ENCODE measurements at places on chromosomes 5 and 9.

- DNase-seq, result peak; percentile 84
Measured at GRCh38 chr9:114434878-114435311, 47.1 kb upstream of the AKNA start.

GRCh38 chr5:160614136-160614535 lies 192.5 kb downstream of the PTTG1 start:
- no peak for DNase-seq

DNA sequence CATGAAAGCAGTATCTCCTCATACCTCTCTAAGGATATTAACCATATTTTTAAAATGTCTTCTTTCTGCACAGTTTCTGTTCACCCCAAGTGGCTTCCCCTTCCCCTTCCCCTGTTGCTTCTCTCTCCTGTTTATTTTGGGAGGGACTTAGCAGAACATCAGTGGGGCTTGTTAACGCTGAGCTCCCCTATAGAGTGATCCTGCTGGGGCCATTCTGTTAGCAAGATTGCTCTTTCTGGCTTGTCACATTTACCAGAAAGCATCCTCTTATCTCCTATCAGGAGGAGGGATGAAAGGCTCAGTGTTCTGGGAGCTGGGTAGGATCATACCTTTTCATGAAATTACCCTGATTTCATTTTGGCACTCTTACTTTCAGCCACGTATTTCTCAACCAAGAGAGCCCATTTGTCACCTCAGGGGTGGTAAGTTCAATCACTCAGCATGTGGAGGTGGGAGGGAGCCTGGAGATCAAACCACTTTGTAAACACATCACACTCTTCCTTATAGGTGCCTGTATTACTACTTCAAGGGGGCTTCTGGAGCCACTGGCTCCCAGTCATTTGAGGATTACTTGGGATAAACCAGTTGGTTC lies 16.7 kb downstream of the NXNL2 start:
- peak; percentile 66 for DNase-seq

- DNase-seq, result no peak
Measured at GRCh38 chr9:114060711-114061110, 17.4 kb downstream of the AMBP start.

DNA sequence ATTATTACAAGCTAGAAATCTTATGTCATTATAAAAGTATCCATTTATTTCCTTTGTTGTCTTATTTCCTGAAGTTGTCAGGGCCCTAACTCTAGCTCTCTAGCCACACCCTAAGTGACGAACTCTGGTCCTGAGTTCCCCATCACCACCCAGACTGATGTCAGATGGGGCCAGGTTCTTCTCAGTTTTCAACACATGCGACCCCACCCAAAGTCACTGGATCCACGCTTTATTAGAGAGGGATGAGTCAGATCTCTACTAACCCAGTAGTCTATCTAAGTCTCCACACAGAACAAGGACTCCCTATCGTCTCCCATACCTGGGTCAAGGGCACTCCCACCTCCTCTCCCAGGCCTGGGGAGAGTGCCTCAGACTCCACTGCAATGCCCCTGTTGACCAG lies 6.8 kb upstream of the FEM1C start:
- no peak for DNase-seq

GRCh38 chr5:11609570-11610303 lies 294.5 kb downstream of the CTNND2 start:
- no peak for DNase-seq

GRCh38 chr5:3825531-3826451 lies 230.2 kb downstream of the IRX1 start:
- DNase-seq, result no peak

DNA sequence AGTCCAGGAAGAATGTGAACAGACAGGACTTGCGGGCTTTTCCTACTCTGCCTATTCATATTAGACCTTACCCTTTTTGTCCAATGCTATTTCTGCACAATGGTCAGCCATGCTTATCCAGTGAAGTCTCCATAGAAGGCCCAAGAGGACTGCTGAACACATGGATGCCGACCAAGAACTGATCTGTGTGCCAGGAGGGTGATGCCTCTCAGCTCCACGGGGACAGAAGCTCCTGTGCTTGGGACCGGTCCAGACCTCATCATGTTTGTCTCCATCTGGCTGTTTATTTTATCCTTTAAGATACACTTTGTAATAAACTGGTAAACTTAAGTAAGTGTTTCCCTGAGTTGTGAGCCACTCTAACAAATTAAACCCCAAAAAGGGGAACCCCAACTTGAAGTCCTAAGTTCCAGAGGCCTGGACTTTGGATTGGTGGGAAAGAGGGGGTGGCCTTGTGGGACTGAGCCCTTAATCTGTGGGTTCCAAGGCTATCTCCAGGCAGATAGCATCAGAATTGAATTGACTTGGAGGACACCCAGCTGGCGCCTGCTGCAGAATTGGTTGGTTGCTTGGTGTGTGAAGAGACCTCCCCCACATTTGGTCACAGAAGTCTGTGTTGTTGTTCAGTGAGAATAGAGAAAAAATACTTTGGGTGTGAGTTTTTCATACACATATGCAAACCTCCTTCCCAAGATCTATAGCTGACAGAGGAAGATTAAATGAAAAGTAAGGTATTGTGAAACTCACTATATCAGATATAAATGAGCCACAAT lies 57.9 kb upstream of the ANKH start:
- no peak for DNase-seq

- DNase-seq, result no peak
Measured at GRCh38 chr5:31471916-31472315, 60.0 kb downstream of the DROSHA start.

GRCh38 chr9:78921341-78921740 lies 624.4 kb downstream of the PSAT1 start:
- no peak for DNase-seq

DNA sequence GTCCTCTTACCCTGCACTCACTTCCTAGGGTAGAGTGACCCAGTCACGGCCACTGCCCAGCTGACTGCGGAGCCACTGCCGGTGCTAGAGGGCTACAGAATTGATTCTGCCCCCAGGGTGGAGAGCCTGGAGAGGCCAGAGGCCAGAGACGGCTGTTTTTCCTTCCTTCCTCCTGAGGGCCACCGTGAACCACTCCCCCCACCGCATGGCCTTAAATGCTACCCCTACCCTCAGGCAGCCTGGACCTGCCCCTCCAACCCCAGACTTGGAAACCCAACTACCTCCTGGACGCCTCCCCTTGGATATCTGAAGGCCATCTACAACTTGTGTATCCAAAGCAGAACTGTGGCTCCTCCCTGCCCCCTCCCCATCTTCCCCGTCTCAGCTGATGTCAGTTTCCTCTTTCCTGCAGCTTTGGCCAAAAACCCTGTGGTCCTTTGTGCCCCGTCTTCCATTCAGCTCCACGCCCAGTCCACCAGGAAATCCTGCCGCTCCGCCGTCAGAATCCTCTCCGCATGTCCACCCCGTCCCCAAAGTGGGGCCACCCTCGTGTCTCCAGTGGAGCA lies 16.3 kb downstream of the SH2D3C start:
- DNase-seq, result peak; percentile 68

DNA sequence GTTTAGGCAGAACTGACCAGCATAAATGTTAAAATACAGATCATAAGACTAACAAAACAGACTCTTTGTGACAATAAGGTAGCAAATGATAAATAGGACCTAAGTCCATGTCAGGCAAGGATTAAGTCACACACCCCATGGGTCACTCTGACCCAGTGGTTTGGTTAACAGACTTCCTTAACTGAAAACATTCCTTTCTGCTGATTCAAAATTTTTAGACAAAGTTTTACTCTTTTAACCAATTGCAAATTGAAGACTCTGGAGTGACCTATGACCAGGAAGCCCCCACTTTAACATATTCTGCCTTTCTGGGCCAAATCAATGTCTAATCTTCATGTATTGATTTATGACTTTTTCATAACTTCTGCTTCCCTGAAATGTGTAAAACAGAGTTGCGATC lies 4.9 kb upstream of the NXNL2 start:
- no peak for DNase-seq

GRCh38 chr5:139155333-139155732 lies 42.8 kb downstream of the SIL1 start:
- no peak for DNase-seq

- DNase-seq, result peak; percentile 48
Measured at GRCh38 chr5:1037123-1037670, 28.6 kb downstream of the NKD2 start.

DNA sequence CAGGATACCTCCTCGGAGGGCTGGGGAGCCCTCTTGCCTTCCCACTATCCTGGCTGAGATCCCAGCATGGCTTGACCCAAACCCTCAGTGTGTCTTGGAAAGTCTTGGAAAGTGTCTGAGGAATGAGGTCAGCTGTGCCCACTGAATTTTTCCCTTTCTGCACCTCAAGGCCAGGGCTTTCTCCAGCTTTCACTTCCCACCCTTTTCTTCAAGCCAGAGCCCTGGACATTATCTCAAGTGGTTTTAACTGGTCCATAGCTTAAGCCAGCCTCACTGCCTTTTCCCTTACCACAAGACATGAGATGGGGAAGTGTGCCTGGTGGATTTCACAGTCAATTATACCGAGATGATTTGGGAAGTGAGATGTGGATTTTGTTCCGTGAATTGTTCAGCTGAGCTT lies 35.7 kb upstream of the LHX2 start:
- no peak for DNase-seq

- DNase-seq, result no peak
Measured at GRCh38 chr5:100574716-100575115, 39.5 kb downstream of the FAM174A start.

- no peak for DNase-seq
Measured at GRCh38 chr9:7246917-7247522, 489.2 kb downstream of the KDM4C start.

GRCh38 chr5:169635936-169636335 lies 1.1 kb upstream of the DOCK2 start:
- no peak for DNase-seq

- no peak for DNase-seq
Measured at GRCh38 chr9:75365196-75365595, 276.9 kb downstream of the OSTF1 start.

DNA sequence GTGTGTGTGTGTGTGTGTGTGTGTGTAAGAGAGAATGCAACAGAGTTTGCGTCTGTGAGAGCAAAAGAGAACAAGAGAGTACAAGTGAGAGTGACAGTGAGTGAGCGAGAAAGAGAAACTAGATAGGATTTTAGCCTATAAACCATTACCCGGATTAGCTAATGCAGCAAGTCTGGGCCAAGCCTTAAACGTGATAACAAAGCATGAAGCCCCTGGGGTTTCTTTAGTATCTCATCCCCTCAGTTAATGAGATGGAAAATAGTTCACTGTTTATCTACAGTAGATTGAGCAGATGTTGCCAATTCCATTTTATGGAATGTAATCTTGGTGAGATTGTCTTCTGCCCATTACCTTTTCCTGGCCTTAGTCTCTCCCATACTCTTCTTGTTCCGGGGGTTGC lies 114.5 kb downstream of the MAT2B start:
- no peak for DNase-seq

DNA sequence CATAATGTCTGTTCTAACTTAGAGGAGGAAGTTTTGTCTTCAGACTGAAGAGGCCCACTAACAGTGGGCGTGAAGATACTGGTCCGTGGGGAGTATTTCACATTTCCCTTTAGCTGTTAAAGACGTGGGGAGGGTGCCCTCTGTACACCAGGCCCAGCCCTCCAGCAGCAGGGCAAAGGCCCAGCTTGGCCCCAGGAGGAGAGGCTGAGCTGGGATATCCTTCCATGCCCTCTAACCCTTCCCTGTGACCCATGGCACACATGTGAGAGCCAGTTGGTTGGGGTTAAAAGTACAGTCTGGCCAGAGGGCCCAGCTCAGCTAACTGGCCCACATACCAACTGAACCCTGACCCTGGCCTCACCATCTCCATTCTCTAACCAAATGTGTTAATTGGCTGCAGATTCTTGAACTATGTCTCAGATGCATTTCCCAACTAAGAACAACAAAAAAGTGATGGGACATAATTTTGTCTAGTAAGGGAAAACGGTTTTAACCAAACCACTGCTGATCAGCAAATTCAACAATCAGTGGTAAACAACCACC lies 74.4 kb downstream of the LHFPL2 start:
- no peak for DNase-seq

- no peak for DNase-seq
Measured at GRCh38 chr9:20355022-20355421, 267.3 kb downstream of the MLLT3 start.

- DNase-seq, result no peak
Measured at GRCh38 chr9:27537027-27537435, 7.4 kb upstream of the MOB3B start.

DNA sequence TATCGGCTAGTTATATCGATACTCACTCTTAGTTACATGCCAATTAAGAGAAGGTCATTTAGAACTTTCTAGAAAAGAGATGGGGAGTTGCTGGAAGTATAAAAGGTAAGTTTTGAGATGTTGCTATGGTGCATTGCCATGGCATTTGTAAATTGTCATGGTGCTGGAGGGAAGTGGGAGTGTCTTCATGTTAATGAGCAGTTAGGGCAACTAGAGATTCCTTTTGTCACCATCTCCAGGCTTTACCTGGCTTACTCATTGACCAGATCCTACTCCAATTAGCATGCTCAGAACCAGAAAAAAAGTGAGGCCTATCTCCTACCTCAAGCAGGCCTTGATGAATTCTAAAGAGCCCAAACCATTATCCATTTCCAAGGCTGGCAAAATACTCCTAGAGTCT lies 82.8 kb downstream of the PRR16 start:
- DNase-seq, result no peak

DNA sequence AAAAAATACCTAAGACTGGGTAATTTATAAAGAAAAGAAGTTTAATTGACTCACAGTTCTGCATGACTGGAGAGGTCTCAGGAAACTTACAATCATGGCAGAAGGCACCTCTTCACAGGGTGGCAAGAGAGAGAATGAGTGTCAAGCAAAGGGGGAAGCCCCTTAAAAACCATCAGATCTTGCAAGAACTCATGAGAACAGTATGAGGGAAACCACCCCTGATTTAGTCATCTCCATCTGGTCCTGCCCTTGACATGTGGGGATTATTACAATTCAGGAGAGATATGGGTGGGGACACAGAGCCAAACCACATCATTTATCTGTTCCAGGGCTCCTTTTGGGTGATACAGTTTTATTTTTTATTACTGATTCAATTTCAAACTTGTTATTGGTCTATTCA lies 23.2 kb upstream of the ADAMTS16 start:
- DNase-seq, result no peak

DNA sequence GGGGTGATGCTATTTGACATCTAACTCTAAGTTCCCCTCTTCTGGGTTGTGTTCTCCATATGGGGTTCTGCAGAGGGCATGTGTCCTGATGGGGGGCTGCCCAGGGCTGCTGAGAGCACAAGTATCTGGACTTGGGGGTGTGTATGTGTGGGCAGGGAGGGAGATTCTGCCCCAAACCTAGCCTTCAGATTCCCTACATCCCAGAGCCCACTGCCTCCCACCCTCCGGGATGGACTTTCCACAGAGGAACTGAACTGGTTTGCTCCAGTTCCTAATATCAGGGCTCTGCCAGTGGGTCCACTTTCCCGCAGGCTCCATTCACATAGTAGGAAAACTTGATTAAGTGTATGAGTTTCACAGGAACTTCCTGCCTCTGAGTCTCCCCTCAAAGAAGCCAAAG lies 16.4 kb upstream of the TIFAB start:
- no peak for DNase-seq

DNA sequence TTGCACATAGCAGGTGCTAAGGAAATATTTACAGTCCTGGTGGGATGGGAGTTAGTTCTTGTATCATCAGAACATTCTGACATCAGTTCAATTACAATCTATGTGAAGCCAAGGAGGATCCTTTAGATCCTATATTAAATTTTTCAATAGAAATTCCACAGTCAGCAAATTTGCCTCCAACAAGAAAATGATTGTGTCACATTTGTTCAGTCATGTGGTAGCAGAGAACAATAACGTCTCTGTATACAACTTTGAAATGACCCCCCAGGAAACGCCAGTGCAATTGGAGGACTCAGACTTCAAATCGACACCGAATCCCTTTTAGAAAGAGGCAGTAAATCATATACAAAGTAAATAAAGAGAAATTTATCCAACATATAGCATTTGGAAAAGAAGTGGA lies 392.1 kb downstream of the DTWD2 start:
- no peak for DNase-seq

Data from H7 (cell line).